ENCODE measurements at places on chromosomes 6 and 20. TPM values are rescaled to one million over a fixed set of nuclear protein-coding genes. Genes with fewer than 3 reads are reported as not detected.

TP53TG5 gene
- total RNA-seq = 0.85 TPM

SLC35F1 gene
- total RNA-seq = 11.0 TPM

DZANK1 gene
- 6.1 TPM for total RNA-seq

NPEPL1 gene
- total RNA-seq = 39.9 TPM

DNA sequence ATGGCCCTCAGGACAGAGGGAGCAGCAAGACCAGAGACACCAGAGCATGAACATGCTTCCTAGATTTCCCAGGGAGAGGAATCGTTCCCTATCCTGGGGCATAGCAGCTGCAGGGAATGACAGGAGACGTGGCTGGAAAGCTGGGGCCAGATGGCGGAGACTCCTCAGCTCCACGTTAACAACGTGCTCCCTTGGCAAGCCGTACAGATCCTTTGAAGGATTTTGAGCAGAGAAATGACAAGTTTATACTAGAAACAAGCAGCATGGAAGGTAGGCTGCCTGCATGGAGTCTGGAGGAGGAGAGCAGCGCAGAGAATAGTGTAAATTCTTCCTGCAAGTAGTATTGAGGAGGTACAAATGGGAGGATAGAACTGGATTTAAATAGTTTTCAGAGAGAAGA lies 11.7 kb downstream of the MYLIP start:
- H3K4me1 ChIP-seq = peaks cover 47% of the 10 kb centered on the region
- 0 out of 2 replicates have a peak overlapping the region, but pooled peaks have one; percentile 30 for H3K27ac ChIP-seq
- H3K36me3 ChIP-seq = peaks cover 75% of the 10 kb centered on the region
- DNase-seq = no peak
- H3K4me3 ChIP-seq = no peak overlapping the region

DNA sequence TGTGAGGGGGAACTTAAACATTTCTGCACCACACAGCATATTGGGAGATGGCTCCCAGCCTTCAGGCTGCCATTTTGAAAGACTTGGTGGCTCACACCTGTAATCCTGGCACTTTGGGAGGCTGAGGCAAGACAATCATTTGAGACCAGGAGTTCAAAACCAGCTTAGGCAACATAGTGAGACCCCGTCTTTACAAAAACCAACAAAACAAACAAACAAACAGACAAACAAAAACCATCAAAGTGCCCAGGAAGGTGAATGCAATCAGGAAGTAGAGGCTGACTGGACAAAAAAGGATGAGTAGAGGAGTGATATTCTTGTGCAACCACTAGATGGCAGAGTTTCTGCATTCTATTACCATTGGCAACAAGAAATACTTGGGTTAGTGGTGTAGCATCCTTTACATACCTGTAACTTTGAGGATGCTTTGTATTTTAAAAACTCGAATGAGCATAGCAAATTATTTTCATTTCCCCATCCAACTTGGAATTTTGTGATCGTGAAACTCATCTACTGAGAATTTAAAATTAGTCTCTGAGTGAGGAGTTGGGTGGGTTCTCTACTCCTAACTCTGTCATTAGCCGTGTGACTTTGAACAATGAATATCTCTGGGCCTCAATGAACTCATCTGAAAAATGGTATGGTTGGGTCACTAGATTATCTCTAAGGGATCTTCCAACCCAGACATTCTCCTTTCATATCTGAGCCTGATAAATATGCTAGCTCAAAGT lies 84.4 kb downstream of the CRYBG1 start:
- no peak overlapping the region for H3K4me3 ChIP-seq
- H3K27me3 ChIP-seq = no peaks in the 10 kb centered on the region
- no peak overlapping the region for H3K27ac ChIP-seq
- DNase-seq = no peak

DNA sequence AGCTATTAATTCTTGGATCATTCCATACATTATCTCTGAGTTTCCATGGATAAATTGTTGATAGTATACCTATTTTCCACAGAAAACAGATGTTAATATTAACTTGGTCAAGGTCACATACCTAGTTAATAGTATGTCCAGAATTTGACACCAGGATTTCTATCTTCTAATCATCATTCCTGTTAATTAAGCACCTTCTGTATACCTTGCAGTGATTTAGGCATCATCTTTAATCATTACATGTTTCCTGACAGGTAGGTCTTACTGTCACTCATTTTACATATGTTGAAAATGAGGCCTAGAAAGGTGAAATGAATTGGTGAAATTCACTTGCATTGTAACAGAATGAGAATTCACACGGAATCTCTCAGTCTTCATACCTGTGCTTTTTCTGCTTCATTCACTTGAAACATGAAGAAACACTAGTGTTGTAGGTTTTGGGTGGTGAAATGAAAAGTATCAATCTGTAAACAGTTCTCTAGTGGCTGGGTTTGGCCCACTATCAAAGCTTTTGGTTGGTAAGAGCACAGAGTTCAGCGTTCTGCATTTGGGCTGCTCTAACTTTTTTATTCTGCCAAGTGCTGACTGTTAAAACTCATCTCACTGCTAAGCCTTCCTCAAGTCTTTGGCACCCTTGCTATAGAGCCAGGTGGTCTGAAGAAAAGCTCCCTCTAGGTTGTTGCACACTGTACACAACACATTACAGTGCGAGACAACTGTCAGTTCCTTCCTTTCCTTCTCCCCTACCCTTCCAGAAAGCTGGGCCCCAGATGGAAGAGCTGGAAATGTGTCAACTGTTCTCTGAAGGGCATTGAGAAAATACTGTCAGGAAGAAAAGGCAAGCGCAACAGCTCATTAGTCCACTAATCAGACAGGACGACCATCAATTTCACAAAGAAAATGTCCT lies 57.8 kb upstream of the C20orf144 start:
- H3K27me3 ChIP-seq = no peaks in the 10 kb centered on the region
- no peak for DNase-seq
- H3K4me3 ChIP-seq = no peak overlapping the region
- no peak overlapping the region for H3K27ac ChIP-seq

- no peak for DNase-seq
- no peaks in the 10 kb centered on the region for H3K27me3 ChIP-seq
- no peak overlapping the region for H3K27ac ChIP-seq
- no peak overlapping the region for H3K4me3 ChIP-seq
- H3K4me1 ChIP-seq = 0 out of 2 replicates have a peak, but pooled peaks cover 3% of the 10 kb centered on the region
- H3K36me3 ChIP-seq = no peaks in the 10 kb centered on the region
Observed at GRCh38 chr6:77143659-77144447, 319.4 kb downstream of the HTR1B start.

DNA sequence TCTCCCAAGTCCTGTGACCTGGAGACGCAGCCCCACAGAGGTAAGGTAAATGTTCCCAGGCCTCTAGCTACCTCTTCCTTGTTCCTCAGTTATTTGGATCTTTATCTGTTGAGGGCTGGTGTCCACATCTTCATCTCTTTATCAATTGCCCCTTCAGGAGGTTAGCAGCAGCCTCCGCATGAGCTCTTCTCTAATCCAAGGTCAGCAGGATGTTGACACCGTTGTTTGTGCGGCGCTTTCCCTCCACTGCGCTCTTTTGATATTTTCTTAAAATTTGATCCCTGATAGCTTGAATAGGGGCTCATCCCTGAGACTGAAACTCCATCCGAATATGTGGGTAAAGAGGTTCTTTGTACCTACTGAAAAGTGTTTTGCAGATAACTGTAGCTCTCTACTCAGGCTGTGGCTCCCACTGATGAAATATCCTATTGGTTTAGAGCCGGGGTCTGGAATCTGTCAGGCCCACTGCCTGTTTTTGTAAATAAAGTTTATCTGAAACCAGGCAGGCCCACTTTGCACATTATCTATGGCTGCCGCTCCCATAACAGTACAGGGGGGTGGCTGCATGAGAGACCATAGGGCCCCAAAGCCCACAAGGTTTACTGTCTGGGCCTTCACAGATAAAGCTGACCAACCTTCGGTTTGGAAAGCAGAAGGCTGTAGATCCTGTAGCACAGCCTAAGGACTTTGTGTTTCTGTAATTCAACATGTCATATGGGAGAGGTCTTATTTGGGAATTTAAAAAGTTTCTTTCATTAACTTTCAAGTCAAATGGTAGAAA lies 362.6 kb downstream of the QKI start:
- H3K36me3 ChIP-seq = no peaks in the 10 kb centered on the region
- no peak overlapping the region for H3K4me3 ChIP-seq
- no peak for DNase-seq
- peaks cover 13% of the 10 kb centered on the region for H3K4me1 ChIP-seq

GRCh38 chr6:130313206-130313605 lies 52.6 kb upstream of the TMEM200A start:
- H3K36me3 ChIP-seq = no peaks in the 10 kb centered on the region
- no peak overlapping the region for H3K27ac ChIP-seq
- H3K4me1 ChIP-seq = no peaks in the 10 kb centered on the region
- no peak for DNase-seq
- no peak overlapping the region for H3K4me3 ChIP-seq
- H3K27me3 ChIP-seq = no peaks in the 10 kb centered on the region
